Left lobe of liver (tissue), 2 donors: ENCODE measurements at places on chromosomes 5 and 9.

- DNase-seq = no peak
Measured at GRCh38 chr9:6955251-6955921, 197.6 kb downstream of the KDM4C start.

DNA sequence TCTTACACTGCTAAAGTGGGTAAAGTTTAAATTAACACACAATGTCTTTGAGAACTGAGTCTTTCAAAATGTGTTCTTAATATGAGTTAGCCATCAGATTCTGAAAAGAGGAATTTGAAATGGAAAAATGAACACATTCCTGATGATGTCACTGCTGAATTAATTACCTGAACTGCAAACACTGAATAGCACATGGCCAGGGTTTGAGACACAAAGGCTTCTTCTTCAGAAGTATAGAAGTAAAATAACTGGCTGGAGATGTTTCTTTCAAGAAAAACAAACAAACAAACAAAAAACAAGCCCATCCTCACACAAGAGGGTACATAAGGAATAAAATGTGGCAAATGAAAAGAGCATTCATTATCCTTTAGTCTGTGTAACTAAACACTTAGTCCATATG is 7.1 kb downstream of the GLIS3 start:
- DNase-seq = no peak

DNA sequence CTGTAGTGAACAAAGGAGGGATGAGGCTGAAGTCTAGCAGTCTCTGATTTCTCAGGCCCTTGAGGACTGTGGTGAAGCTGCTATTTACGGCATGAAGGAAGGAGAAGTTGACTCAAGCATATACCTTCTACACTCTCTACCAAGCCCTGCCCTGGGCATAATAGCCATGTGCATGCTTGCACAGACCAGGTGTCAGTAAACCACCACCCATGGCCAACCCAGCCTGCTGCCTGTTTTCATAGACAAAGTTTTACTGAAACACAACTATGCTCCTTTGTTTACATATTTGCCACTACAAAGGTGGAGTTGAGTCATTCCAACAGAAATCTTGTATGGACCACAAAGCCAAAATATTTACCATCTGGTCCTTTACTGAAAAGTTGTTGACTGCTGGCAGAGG is 126.9 kb downstream of the PAPPA start:
- DNase-seq = no peak

GRCh38 chr5:178770621-178771020 is 40.2 kb upstream of the ZNF354A start:
- no peak for DNase-seq

GRCh38 chr9:65411901-65412300 is 126.9 kb upstream of the FOXD4L5 start:
- DNase-seq = no peak

DNA sequence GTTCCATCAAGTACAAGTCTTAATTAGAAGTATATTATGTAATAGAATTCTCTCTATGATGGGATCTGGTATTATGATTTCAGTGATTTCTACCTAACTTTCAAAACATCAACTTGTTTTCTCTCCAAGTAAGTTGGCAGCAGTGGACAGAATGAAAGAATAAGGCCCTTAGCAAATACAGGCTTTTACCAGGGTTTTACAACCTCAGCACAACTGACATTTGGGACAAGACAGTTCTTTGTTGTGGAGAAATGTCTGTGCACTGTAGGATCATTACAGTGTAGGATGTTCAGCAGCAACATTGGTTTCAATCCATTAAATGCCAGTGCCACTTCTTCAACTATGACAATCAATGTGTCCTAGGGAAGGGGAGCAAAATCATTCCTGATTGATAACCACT is 48.8 kb downstream of the MLANA start:
- DNase-seq = no peak

DNA sequence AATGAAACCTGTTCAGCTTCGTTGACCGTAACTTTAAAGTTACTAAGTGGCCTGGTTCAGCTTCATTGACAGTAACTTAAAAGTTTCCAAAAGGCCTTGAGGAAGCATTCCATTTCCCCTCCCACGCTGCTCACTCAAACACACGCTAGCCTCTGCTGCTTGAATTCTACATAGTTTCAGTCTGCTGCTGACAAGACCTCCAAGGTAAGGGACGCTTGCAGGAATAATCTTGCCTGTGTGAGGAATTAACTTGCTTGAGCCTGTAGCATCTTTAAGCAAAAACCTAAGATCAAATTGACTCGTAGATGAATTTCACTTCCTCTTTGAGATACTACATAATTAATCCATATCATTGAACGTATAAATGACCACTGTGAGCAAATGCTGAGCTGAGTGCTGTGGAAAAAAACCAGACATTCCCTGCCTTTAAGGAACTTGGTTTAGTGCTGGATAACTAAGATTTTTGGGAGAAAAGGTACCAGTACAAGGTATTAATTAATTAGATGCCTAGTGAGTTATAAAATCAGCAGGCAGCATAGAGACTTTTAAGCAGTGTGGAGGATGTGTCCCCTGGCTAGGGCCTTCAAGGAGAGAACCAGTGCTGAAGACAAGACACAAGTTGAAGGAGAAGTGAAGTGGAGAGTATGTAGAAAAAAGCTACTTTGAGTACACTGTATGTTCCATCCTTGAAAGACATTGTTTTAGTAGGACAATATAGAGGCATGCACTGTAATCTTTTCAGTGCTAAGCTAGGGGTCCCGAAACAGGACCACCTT is 39.2 kb downstream of the GRAMD2B start:
- DNase-seq = no peak

GRCh38 chr9:135559606-135560005 is 1.9 kb upstream of the PAEP start:
- no peak for DNase-seq

DNA sequence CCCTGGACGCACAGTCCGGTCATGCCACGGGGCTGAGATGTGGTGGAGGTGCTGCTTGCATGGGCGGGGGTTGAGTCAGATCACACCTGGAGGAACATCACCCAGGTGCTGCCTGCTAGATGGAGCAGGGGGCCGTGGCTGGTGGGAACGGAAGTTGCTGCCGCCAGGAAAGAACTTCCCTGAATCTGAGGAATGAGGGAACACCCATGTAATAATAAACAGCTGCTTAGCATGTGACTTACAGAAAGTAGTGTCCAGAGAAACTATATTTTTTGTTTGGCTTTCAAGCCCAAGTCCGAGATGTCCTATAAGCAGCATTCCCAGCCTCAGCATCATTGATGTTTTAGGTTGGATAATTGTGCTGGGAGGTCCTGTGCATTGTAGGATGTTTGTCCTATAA is 27.1 kb upstream of the FAM240B start:
- no peak for DNase-seq

- DNase-seq = no peak
Measured at GRCh38 chr5:33309536-33310345, 131.0 kb upstream of the TARS1 start.

GRCh38 chr5:146647656-146648199 is 131.7 kb upstream of the GPR151 start:
- DNase-seq = no peak

DNA sequence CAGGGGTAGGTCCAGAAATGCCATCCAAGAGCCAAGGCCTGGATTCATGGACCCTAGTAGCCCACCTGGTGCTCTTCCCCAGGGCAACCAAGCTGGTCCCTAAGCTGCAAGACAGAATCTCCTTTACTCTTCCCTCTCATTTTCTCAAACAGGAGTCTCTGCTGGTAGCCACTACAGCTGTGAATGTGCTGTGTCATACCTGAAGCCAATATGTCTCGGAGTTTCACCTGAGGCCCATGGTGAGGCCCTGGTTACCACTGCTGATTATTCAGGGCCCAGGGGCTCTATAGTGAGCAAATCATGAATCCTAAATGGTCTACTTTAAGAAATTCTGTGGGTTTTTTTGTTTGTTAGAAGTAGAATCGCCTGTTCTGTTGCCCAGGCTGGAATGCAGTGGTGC is 15.9 kb downstream of the CDK7 start:
- no peak for DNase-seq

DNA sequence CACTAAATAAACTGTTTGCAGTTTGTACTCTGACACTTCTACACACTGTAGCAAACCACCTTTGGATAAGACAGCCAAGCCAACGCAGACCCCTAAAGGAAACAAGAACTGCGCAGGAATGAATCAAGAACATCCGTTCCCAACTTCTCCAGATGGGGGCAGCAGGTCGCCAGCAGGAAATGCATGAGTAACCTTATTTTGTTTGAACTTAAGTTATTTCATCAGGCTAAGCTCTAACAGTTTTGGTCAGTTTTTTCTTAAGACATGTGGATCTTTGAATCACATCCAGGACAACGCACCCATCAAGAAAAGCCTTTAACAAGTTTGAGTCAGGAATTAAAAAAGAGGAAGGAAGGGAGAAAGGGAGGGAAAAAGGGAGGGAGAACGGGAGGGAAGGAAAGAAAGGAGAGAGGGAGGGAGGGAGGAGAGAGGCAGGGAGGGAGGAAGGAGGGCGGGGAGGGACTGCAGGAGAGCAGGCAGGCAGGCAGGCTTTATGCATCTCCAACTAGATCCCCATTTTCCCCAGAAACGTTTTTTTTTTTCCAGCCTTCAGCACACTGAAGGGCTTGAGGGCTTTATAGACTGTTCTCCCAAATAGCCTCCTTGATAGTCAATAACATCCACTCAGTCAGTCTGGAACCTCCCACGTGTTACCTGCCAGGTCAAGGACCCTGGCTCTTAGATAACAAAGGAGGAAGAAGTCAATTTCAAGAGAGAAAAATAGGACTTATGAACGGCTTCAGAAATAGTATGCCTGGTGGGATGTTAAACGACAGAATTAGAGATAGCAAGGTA is 22.2 kb downstream of the BHMT start:
- DNase-seq = no peak

- no peak for DNase-seq
Measured at GRCh38 chr5:103923616-103924168, 361.1 kb upstream of the NUDT12 start.

DNA sequence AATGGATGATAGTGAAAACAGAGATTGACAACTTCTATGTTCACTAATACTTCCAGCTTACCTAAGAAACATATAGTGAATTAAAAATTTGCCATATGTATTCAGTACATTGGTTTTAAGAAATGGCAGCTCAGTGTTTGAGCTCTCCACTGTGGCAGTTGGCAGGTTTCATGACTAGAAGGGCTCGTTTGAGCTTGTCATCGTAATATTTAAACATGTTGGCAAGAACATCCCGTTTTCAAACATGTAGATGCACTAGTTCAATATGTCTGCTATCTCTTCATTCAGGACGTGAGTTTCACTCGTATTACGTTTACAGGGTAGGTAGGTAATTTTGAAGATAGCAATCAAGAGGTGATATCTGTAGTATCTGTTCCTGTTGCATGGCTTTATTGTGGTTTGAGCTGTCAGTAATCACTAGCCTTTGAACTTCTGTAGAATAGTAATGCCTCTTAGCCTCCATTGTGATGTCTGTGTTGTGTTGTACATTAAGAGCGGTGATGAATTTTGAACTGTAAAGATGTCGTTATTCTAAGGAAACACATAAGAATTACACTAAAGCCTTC is 74.8 kb downstream of the NLN start:
- no peak for DNase-seq

- no peak for DNase-seq
Measured at GRCh38 chr5:89086390-89087086, 203.6 kb upstream of the MEF2C start.

- peak; percentile 73 for DNase-seq
Measured at GRCh38 chr9:133103183-133103986, 17.7 kb downstream of the RALGDS start.

DNA sequence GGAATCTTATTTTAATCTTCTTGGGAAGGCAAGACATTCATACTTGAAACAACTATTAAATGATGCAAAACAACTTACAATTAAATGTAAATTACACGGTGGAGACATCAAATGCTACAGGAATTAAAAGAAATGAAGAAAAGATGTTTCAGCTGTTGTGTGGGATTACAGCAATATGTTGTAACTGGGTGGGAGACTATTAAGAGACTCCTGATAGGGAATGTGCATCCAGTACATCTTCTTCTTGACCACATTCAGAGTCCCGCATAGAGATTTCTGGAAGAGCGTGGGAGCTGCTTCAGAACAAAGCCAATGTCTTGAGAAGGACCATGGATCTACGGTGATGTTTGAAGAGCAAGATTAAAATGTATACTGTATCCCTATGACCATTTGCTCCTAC is 199.1 kb downstream of the PDE4D start:
- no peak for DNase-seq

GRCh38 chr5:38867416-38867815 is 21.6 kb downstream of the OSMR start:
- no peak for DNase-seq

- no peak for DNase-seq
Measured at GRCh38 chr5:5291357-5291756, 131.1 kb upstream of the ICE1 start.

- DNase-seq = peak; percentile 45
Measured at GRCh38 chr9:95077053-95077765, 240.3 kb downstream of the FANCC start.
